Tibial nerve (tissue), 4 donors: ENCODE measurements at places on chromosomes 13 and 19.

- DNase-seq: peak; percentile 99
Observed at GRCh38 chr19:49148784-49149651, 6.2 kb downstream of the HRC start.

DNA sequence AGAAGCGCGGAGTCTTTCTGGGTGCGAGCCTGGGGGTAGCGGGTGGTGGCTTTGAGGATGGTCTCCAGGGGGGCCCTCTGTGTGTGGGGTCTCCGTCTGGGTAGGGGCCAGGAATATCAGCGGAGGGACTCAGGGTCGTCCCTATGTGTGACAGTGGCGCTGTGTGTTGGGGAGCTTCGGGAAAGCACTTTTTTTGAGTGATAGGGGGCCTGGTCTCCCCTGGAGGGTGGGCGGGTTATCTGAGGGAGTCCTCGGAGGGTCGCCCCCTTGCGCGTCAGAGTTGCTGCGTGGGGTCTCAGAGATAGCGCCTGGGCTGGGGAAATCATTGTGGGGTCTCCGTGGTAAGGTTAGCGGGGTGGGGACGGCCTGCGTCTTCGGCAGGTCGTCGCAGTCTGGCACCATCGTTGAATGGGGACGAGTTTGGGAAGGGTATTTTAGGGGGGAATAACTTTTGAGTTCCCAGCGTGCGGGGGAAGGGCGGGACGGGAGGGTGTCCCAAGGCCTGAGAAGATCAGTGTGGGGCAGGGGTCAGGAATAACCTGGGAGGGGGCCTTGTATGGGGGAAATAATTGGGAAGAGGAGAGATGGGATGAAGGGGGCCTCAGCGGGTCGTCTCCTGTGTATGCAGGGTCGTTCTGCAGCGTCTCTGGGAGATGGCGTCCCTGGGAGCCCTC is 857 bp downstream of the IER2 start:
- DNase-seq: peak; percentile 19

- DNase-seq: no peak
Observed at GRCh38 chr13:90445179-90445578, 902.3 kb upstream of the MIR17HG start.

- DNase-seq: no peak
Observed at GRCh38 chr13:45063261-45063860, 56.9 kb upstream of the GTF2F2 start.

GRCh38 chr13:40059540-40060232 is 404.2 kb downstream of the COG6 start:
- DNase-seq: no peak

DNA sequence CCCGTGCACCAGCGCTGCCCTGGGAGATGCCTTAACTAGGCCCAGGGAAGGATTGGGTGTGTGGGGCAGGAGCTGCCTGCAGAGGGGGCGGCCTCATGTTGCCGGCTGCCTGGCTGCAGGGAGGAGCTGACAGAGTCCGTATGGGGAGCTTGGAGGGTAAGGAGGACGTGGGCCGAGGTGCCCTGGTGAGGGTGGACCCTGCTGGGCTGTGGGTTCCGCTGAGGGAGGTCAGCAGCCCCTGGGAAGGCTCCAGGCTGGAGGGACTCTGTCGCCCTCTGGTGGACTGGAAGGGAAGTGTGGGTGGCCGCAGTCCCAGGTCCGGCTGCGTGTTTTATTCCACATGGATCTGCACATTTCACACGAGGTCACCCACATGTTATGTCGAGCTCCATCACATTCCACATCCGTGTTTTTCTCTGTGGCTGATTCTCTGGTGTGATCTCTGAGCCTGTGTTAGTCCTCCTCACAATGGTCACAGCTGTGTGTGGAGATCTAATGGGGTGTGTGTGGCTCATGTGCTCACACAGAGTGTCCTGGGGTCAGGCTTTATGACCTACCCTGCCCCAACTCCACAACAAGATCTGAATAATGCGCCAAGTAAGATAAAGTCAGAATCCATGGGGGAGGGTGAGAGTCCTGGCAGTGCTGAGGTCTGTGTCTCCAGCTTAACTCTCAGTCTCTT is 1.8 kb upstream of the CEACAM8 start:
- DNase-seq: no peak

GRCh38 chr19:5697890-5698634 is 8.0 kb downstream of the RPL36 start:
- no peak for DNase-seq

DNA sequence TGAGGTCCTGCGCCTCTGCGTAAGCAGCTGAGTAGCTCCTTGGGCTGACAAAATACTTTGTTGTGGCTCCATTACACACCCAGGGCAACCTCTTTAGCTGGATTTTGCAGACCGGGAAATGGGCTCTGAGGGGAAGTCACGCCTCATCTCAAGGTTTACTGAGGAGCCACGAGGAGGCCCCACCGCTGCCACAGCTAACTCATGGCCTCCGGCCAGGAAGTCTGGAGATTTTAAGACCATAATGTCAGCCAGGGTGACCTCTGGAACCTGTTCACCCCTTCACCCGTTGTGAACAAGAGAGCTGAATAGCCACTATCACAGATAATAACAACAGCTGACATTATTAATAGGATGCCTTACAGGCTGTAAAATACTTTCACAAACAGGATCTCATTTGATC is 351.3 kb upstream of the TMTC4 start:
- no peak for DNase-seq

GRCh38 chr19:39710333-39710890 is 6.1 kb downstream of the LGALS14 start:
- no peak for DNase-seq

GRCh38 chr19:49690079-49690655 is 749 bp upstream of the CPT1C start:
- DNase-seq: no peak

DNA sequence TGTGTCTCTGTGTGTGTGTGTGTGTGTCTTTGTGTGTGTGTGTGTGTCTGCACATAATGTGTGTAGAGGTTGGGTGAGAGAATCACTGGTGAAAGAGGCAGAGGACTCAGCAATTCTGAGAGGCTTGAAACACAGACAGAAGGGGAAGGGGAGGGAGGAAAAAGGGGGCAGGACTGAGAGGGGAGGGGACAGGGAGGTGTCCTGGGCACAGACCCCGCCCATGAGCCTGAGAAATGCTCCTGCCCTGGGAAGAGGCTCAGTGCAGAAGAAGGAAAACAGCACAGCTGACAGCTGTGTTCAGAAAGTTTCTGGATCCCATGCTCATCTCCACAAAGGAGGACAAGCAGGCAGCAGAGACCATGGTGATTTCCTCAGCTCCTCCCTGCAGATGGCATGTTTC is 59.1 kb upstream of the CEACAM8 start:
- no peak for DNase-seq

GRCh38 chr13:32199168-32199567 is 116.0 kb downstream of the ZAR1L start:
- no peak for DNase-seq

- DNase-seq: no peak
Observed at GRCh38 chr13:85186356-85187045, 612.7 kb downstream of the SLITRK6 start.

GRCh38 chr13:27130979-27131623 is 40.5 kb downstream of the USP12 start:
- no peak for DNase-seq

GRCh38 chr13:34884366-34884765 is 57.7 kb upstream of the NBEA start:
- DNase-seq: no peak

GRCh38 chr13:80250213-80250810 is 90.6 kb downstream of the SPRY2 start:
- no peak for DNase-seq

DNA sequence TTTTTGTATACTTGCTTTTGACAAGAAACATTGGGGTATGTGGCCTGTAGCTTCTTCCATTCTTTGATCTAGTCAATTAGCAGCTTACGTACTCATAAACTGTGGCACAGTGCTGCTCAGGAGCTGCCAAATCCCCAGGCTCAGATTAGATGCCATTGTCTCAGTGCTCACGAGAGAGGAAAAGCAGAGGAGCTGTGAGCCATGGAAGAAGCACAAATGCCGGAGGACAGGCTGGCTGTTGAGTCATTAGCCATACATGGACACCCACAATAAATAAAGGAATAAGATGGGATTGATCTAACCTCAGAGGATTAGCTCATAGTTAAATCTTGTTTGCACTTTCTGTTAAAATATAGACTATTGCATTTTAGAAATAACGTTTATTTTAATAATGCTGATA is 121.7 kb downstream of the POSTN start:
- DNase-seq: no peak

DNA sequence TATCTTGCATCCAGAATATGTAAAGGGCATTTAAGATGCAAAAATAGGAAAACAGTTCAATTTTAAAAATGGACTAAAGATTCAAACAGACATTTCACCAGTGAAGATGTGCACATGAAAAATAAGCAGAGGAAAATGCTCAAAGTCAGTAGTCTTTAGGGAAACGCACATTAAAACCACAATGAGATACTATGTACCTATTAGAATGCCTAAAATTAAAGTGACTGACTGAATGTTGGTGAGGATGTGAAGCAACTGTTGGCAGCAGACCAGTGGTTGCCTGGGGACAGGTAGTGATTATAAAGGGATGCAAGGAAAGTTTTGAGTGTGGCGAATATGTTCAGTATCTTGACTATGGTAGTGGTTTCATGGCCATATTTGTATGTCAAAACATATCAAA is 75.2 kb downstream of the DGKH start:
- DNase-seq: no peak

DNA sequence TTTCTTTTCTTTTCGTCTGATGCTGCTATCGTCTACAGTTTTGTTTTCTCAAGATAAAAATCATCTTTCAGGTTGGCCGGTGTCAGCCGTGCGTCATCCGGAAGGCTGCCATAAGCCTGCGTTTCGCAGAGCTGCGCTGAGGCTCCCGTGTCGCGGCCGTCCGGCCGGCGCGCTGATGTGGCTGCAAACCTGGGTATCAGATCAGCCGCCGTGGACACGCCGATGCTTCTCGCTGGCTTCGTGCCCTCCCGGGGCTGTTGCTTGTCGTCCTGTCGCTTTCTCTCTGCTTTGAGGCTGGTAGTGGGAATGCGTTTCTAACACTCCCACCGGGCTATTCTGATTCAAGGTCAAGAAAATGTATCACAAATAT is 45.9 kb upstream of the TFDP1 start:
- no peak for DNase-seq

DNA sequence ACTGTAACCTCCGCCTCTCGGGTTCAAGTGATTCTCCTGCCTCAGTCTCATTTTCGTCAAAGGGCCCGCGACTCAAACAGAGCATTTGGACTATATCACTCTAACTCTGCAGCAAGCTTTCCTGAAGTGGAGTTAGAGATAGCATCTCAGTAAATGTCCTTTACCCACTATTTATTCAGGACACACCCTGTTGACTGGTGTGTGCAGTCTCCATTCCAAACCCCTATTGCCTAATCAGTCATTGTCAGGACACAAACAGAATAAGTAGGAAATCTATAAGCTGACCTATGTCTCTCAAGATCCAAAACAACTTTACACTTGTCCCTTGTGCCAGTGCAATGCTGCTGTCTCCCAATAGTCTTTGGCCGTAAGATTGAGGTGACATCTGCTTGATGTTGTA is 1.4 kb downstream of the ZNF222 start:
- DNase-seq: no peak

DNA sequence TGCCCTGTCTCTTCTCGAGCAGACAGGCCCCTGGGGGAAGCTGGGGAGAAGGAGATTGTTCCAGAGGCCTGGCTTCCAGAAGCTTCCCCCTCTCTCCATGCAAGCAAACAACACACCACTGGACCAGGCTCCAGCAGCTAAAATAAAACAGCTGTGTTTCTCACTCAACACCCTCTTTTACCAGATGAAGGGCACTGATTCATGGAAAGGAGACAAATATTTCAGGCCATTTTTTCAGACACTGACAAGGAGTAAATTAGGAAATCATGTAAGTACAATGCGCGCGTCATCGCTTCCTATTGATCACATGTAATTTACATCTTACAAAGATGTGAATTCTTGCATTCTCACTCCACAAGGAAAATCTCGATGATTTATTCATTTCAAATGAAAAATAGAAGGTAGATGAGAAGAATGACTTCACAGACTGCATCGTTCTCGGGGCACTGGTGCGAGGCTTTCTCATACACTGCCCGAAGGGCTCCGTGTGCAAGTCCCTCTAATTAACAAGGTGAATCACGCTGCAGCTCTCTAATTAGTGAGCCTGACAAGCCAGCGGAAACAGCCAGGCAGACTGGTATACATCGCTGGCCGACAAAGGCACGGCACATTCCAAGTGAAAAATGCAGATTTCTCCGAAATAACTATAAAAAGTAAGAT is 153.6 kb downstream of the KCTD15 start:
- DNase-seq: no peak

DNA sequence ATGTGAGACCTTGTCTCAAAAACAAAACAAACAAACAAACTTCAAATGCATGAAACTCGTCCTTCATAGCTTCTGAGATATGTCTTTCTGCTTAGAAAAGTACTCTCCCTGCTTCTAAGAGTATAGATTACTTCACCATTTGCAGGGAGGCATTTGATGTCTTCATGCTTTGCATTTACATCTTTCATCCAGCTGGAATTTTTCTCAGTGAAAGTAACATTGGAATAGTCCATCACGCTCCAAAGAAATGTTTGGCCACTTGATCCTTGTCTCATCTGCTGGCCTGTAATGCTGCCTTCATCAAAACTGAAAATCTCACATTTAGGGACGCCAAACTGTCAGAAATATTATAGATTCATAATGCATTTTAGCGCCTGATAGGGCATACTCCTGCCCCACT is 19.2 kb downstream of the PNMA8A start:
- DNase-seq: no peak

- peak; percentile 28 for DNase-seq
Observed at GRCh38 chr19:14556662-14557188, 15.1 kb downstream of the NDUFB7 start.

DNA sequence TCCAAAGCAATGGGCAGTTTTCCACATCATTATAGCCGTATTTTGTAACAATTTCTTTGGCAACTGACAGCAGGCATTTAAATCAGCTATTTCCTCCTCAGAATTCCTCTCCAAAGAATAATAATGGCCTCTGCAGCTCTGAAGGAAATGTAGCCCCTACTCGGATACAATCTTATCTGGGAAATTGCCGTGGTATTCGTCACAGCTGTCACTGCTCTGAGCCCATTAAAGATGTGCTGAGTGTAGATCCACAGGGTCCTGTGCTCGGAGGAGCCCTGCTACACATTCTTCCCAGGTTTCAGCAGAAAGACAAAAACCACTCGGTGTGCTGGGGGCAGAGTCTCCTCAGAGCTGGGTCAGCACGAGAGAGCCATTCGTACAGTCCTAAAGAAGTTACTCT is 33.1 kb downstream of the MZT1 start:
- no peak for DNase-seq

- DNase-seq: no peak
Observed at GRCh38 chr19:42201489-42202289, 15.8 kb downstream of the DEDD2 start.
